SHP77 treated with DMSO at 0.1 percent for 48 hours (cell line): ENCODE measurements at places on chromosomes 5 and 9.

DNA sequence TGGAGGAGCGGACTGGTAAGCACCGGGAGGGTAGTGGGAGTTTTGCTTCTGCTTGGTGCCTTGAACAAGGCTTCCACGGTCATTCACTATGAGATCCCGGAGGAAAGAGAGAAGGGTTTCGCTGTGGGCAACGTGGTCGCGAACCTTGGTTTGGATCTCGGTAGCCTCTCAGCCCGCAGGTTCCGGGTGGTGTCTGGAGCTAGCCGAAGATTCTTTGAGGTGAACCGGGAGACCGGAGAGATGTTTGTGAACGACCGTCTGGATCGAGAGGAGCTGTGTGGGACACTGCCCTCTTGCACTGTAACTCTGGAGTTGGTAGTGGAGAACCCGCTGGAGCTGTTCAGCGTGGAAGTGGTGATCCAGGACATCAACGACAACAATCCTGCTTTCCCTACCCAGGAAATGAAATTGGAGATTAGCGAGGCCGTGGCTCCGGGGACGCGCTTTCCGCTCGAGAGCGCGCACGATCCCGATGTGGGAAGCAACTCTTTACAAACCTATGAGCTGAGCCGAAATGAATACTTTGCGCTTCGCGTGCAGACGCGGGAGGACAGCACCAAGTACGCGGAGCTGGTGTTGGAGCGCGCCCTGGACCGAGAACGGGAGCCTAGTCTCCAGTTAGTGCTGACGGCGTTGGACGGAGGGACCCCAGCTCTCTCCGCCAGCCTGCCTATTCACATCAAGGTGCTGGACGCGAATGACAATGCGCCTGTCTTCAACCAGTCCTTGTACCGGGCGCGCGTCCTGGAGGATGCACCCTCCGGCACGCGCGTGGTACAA is 556 bp downstream of the PCDHGC3 start:
- no peak for DNase-seq

GRCh38 chr5:111469903-111470302 is 42.4 kb downstream of the STARD4 start:
- no peak for DNase-seq

DNA sequence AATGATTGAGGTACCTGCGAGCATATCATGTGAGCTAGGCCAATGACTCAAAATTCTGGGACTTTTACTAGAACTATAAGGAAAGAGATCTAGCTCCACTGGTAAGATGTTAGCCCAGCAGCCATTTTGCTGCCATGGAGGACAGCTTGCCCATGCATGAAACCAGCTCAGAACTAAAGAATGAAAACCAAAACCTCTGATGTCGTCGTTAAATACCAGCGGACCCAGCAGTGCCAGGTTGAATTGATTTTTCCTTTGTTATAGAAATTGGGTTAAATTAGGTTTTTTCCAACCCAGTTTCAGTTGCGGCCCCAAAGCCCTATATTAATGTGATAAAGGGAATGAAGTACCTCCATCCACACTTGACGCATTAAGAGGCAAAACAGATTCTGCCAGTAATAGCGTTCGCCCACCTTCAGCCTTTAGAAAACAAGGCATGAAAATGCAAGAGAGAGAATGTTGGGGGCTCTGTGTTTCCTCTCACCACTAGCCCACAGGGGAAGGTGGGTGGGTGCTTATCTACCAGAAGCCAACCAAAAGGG is 5.5 kb upstream of the ITK start:
- DNase-seq: no peak

DNA sequence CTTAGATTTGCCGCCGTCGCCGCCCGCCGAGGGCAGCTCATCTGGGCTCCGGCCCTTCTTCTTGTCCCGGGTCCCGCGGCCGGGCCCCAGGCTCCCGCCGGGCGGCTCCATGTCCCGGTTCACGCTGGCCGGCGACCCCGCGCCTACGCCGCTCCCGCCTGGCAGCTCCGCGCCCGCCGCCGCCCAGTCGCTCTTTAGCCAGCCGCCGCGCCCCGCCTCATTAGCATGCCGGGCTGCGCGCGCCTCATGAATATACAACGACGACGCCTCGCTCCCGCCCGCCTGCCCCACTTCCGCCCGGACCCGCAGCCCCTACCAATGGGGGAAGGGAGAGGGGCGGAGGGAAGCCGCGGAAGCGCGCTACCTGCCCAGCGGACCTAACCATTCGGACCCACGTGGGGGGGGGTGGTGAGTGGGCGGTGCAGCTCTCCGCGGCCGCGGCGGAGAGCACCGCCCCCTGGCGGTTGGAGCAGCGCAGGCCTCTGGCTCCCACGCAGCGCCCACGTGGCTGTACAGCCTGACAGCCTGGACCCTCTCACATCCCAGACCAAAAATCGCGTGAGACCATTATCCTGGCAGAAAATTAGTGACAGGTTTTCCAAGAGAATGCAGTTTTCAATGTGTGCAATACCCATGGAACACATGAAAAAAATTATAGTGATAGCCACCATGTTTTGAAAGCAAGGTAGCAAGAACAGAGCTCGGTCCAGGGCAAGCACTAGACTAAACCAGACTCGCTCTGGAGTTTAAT is at the start of gene DIAPH1:
Gene DIAPH1 (minus strand): TSS at position 197 of the 751 bp plus-strand sequence. CDS start 86 bp downstream, at position 111.
- peak; percentile 86 for DNase-seq

DNA sequence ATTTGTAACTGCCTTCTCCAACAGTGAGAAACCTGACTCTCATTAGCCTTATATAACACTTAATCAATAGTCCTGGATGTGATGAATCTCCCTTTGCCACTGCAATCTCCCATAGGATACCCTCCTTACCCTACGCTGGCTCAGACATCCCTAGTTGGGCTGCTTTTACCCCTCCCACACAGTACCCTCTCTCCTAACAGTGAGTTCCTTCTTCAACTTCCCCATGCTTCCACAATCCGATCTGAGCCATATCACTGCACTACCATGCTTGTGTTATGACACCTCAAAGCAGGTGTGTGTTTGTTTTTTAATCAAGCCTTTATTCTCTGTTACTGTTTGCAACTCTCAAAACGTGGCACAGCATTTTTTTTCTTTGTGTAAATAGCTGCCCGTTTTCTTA is 60.5 kb upstream of the C9orf72 start:
- no peak for DNase-seq

DNA sequence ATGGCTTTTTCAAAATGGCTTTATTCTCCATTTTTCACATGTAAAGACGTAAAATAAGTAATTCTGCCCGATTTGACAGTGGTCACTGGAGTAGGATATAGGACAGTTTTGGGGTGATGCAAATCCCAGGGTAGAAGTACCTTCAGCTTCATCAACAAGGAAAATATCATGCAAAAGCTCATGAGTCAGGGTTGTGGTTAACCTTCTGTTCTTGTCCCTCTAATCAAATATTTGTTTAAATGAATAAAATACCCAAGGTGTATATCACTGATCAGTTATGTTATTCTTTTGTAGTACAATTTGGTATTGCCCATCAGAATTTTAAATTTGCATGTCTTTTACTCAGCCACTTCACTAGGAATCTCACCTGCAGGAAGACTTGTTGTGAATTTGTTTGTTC is 40.0 kb downstream of the FBXL7 start:
- DNase-seq: no peak

DNA sequence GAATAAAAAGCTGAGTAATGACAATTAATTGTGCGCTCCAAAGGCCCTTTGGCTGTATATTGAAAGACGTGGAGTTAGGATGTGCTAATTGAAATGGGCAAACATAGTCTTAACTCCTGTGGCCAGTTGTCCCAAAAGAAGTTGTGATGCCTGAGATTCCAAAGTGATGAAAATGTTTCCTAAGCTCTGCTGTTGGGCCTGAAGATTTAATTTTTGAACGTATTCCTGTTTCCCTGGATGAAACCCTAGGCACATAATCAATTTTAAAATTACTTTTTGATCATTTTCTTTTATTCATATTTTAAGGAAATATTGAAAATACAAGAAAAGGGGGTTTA is 87.9 kb downstream of the PRDM6 start:
- no peak for DNase-seq
